ENCODE measurements at places on chromosomes 1 and 21.

DNA sequence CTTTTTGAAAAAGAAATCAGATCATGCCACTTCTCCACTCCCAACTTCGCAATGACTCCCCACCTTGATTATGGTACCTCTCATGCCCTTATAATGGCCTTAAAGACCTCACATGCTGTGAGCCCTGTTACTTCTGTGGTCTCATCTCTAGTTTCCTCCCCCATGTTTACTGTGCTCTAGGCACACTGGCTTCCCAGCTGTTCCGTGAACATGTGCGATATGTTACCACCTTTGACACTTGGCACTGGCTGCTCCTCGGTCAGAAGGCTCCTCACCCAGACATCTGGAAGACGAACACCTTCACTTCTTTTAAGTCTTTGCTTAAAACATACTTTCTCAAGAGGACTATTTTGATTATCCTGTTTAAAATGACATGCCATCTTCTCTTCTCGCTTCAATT is 14.3 kb upstream of the NTMT2 start:
- DNase-seq, result no peak

- DNase-seq, result no peak
Observed at GRCh38 chr1:67958472-67958871, 92.0 kb downstream of the DIRAS3 start.

- no peak for DNase-seq
Observed at GRCh38 chr1:14112613-14113012, 412.6 kb downstream of the PRDM2 start.

GRCh38 chr1:185427776-185428175 is 110.7 kb upstream of the IVNS1ABP start:
- DNase-seq, result no peak

Measured in kidney glomerular epithelial cell (primary cell).